CMK (cell line): ENCODE measurements at places on chromosomes 4 and X.

- no peak for DNase-seq
Observed at GRCh38 chr4:130025701-130026100, 929.7 kb downstream of the C4orf33 start.

DNA sequence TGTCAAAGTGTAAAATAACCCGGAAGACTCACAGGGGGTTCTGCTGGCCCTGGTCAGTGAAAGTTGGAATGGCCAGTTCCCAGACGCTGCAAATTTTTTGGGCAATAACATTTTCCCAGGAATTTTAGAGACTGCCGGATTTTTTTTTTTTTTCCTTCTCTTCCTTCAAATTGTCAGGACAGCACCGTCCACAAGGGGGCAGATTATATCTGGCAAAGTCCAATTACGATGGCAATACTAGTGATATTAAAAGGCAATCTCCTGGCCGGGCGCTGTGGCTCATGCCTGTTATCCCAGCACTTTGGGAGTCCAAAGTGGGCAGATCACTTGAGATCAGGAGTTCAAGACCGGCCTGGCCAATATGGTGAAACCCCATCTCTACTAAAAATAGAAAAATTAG is 20.5 kb downstream of the SLC25A5 start:
- no peak for DNase-seq

DNA sequence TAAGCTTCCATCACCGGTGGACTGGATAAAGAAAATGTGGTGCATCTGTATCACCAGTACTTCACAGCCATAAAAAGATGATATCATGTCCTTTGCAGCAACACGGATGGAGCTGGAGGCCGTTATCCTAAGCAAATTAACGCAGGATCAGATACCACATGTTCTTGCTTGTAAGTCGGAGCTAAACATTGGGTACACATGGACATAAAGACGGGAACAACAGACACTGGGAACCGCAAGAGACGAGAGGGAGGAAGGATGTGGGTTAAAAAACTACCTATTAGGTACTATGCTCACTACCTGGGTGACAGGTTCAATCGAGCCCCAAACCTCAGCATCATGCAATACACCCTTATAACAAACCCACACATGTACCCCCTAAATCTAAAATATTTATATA is 16.3 kb upstream of the IDS start:
- no peak for DNase-seq

- no peak for DNase-seq
Observed at GRCh38 chrX:38403834-38404233, 51.4 kb downstream of the OTC start.

DNA sequence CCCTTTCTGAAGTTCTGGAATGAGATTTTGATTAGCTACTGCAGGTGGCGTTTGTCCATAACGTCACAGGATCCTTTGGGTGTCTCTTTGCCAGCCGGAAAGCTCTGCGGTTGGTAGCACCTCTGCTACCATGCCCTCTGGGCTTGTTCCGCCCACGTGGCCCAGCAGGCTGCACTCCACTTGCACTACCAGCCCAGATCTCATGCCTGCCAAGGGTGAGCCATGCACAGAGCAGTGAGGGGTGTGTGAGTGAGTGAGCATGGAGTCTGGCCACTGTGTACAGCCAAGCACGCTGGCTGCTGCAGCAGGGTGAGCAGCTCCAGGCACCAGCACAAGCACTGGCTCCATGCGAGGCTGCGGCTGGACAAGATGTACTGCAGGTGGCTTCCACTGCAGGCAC is 6.6 kb upstream of the HNRNPD start:
- no peak for DNase-seq

GRCh38 chr4:179586460-179586859 is 2144.2 kb upstream of the AGA start:
- DNase-seq: no peak

GRCh38 chrX:2539586-2539985 is 38.8 kb upstream of the DHRSX start:
- DNase-seq: no peak

- no peak for DNase-seq
Observed at GRCh38 chrX:41164449-41164848, 79.2 kb downstream of the USP9X start.

- DNase-seq: no peak
Observed at GRCh38 chr4:55543858-55544257, 2.9 kb downstream of the CLOCK start.

- DNase-seq: no peak
Observed at GRCh38 chr4:18052158-18052557, 30.6 kb upstream of the LCORL start.

DNA sequence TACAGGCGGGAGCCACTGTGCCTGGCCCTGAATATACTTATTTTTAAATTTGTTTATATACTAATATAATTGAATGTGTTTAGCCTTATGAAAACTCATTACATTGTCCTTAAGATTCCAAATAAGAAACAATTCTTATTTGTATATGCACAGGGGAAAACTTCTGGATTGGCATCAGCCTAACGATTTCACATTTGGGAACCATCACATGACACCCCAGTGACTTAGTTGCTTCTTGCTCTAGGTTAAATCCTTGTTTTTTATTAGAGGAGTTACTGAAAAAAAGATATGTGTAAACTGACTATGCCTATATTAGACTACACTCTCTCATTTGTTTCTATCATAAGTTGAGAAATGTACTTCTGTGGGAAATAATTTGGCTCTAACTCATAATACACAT is 520.2 kb downstream of the SPRY1 start:
- no peak for DNase-seq
